ENCODE measurements at places on chromosomes 6 and 20.
A peak's percentile ranks its signal among the peaks of the same experiment; 100 is the strongest.

DNA sequence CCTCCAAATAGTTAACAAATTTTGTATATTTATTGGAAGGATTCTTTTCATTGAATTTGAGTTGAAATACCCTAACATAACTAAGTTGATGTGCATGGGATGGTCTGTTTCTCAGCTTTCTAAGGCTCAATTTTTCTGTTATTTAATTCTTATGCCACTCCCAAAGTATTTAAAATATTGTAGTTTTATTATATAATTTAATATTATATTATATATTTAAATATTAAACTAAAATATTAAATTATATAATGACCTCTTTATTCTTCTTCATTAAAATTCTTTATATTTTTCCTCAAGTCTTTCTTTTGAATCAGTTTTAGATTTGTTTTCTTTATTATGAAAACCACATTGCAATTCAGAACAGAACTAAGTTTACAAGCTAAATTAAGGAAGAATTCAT is 194.7 kb downstream of the TFAP2B start:
- DNase-seq: no peak

DNA sequence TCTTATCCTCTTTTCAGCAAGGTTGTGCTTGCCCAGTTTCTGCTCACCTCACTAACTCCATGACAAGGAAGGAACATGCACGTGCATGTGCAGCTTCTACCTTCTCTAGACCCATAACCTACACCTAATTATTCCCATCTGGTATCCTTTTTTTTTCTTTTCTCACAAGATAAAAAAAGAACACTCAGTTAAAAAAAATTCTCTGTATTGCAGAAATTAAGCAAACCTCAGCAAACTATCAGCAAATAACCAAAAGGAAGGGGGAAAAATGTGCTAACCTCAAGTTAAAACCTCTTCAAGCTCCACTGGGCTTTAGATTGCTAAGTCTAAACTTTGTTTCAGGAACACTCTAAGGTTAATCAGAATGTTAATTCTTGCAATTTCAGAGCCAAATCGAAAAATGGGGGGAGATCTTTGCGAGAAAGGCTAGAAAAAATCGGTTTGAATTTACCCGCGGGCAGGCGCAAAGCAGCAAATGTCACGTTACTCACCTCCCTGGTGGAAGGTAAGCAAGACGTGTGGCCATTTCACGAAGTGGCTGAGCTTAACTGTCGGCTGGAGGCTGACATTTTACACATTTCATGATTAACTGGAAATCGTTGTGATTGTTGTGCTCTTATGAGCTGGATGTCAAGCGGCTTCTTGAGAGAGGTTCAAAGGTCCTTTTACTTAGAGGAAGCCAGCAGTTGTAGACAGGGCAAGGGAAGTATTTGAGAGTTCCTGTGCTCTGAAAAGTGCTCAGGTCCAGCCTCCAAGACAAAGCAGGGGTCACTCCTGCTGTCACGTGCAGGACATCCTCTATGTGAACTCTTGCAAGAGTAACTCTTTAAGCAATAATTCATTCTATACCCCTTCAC is 19.1 kb downstream of the TFAP2B start:
- no peak for DNase-seq

DNA sequence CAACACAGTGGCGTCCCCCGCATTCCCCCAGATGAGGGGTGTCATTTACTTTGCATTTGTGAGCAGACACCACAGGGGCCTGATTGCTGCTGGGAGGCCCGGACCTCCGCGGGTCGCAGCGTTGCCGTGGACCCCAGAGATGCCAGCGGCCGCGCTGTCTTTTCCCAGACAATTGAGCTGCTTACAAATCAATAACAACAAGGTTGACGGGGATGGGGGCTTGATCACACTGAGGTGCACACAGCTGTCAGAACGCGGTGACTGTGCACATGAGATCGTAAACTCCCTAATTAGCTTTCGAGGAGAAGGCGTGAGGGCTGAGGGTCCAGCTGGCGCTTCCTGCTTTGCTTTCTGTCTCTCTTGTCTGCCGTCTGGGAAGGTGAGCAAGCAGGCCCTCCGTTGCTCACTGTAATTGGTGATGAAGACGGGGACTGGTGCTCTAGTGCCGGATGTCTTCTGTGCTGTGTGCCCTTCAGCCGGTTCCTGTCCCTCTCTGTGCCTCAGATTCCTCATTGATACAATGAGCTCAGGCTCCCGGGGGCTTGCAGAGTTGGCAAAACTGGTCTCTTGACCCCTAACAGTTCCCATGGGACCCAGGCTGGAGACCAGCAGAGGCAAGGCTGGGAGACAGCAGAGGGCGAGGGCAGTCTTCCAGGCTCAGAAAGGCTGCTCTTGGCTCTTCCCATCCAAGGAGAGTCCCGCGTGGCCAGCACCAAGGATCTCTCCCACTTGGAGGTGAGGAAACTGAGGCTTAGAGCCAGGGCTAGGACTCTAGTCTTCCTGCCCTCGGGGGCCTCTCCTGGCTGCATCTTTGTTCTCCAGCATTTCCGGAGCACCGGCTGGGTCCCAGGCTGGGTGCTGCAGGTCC is 126.0 kb upstream of the PMEPA1 start:
- no peak for DNase-seq

- DNase-seq: peak; percentile 28
Measured at GRCh38 chr6:138815797-138816528, 20.1 kb downstream of the ECT2L start.

GRCh38 chr6:6559994-6560570 is 28.4 kb upstream of the LY86 start:
- DNase-seq: no peak

- no peak for DNase-seq
Measured at GRCh38 chr6:97025088-97025487, 100.6 kb downstream of the KLHL32 start.

DNA sequence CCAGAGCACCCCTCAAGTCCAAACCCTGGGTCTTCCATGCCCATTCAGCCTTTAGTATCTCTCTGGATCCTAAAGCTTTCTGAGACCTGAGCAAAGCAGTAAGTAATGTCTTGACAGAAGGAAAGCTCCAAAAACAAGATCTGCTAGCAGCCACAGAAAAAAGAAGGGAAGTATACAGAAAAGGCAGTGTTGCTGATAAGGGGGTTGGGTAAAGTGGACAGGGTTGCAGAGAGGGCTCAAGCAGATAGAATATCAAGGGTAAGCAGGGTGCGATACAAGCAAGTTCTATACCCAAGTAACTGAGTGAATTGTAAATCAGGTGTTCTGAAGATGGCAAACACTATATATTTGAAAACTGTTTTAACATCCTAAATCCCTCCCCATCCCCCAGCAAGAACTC is 113.4 kb upstream of the CARMIL1 start:
- no peak for DNase-seq

DNA sequence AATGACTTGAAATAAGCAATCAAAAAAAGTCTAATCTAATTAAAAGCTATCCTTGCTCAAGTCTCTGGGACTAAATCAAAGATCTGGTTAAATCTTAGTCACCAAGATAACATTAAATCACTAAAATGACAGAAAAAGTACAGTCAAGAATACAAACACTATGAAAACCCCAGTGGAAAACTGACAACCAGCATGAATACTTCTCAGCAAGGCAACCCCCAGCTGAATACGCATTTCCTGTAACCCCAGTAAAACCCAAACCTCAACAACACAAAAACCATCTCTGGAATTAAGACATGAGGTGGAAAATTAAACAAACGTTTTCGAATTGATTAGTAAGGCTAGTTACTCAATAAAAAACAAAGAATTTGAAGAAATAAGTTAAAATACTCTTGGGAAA is 23.7 kb upstream of the ZC3H12D start:
- DNase-seq: peak; percentile 86

DNA sequence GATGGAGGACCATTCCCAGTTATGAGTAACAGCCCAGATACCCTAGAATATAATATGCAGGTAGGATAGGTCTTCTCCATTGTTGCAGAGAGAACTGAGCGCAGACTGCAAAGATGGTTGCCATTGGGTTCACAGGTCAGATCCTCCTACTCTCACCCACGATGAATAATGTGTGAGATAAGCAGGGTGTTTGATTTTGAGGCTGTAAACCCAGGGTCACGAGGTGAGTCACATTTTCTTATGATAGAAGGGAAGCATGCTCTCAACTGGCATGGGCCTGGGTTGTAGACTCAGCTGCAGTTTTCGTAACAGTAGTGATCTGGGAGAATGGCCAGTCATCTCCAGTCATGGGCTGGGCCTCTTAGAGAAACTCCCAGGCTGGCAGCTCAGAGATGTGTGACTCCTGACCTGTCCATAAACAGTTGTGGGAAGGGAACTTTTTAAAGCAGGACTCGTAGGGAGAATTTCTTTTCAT is 74.2 kb downstream of the CD164 start:
- no peak for DNase-seq

DNA sequence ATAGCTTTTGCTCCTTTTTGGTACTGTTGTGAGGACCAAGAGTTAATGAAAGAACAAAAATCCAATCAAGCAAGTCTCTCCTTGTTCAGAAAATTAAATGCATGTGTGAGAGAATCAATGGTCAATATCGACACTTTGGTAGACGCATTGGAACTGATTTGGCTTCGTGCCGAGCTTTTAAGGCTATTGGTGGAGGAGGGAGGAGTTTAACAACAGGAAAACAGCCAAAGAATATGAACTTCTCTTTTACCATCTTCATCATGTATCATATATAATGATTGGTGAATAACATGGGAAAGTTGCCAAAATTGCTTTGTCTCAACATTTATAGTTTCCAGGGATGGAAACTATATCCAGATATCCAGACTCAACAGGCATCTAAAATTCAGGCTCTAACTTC is 266.5 kb upstream of the CITED2 start:
- no peak for DNase-seq

DNA sequence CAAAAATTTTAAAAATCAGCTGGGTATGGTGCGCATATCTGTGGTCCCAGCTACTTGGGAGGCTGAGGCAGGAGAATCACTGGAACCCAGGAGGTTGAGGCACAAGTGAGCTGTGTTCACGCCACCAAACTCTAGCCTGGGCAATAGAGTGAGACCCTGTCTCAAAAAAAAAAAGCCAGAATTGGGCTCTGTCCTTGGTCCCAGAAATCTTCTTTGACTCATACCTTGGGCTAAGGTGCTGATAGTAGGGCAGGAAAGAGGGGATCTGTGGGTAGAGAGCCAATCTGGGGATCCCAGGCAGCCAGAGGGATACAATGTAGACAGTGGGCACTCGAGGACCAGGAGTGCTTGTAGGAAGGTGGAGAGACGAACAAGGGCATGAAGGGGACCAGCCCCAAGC is 13.3 kb downstream of the ETV7 start:
- no peak for DNase-seq

- peak; percentile 74 for DNase-seq
Measured at GRCh38 chr6:26251354-26252076, 113.5 kb upstream of the BTN3A2 start.

GRCh38 chr6:165630544-165630953 is 32.5 kb downstream of the PDE10A start:
- DNase-seq: no peak

DNA sequence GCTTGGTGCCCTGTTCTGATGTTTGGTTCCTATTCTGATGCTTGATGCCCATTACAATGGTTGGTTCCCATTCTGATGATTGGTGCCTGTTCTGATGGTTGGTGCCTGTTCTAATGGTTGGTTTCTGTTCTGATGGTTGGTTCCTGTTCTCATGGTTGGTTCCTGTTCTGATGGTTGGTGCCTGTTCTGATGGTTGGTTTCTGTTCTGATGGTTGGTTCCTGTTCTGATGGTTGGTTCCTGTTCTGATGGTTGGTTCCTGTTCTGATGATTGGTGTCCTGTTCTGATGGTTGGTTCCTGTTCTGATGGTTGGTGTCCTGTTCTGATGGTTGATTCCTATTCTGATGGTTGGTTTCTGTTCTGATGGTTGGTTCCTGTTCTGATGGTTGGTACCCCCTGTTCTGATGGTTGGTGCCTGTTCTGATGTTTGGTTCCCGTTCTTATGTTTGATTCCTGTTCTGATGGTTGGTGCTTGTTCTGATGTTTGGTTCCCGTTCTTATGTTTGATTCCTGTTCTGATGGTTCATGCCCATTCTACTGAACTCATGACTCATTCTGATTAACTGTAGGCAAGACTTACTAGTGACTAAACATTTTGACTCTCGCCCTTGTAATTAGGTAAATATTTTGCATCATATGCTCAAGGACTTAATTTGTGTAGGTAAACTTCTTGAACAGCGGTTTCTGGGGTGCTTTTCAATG is 146.2 kb downstream of the DLL1 start:
- DNase-seq: no peak

DNA sequence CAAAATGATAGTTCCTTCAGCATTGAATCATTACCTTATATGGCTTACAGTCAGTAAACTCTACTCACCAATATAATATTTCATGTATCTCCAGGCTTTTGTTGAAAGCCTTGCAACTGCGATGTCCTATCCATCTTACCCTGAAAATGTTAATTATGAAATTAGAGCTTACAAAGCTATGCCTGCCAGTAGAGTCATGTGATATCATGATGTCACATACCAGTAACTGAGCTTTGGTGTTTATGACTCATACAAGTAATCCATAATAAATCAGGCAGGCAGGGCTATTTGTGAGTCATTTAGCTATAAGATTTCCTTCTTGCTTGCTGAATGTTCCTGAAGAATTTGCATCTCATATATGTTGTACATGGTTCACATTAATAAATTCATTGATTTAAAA is 44.9 kb upstream of the FAM83B start:
- no peak for DNase-seq

GRCh38 chr6:53481323-53481722 is 63.6 kb downstream of the GCLC start:
- no peak for DNase-seq

DNA sequence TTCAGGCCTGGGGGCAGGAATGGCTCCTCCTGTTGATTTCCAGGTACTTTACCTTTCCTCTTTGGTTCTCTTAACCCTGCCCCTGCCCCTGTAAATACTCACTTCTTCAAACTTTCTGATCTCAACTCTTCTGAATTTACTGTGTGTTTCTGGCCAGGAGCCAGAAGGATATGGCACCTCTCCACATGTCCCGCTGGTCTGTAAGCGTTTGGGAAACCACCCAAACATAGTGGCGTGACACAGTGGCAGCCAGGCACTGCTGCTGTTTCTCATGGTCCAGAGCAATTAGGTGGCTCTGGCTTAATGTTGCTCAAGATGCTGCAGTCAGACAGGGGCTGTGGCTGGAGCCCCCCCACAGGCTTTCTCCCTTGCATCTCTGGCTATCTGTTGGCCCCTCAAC is 374.5 kb downstream of the RNGTT start:
- DNase-seq: no peak

DNA sequence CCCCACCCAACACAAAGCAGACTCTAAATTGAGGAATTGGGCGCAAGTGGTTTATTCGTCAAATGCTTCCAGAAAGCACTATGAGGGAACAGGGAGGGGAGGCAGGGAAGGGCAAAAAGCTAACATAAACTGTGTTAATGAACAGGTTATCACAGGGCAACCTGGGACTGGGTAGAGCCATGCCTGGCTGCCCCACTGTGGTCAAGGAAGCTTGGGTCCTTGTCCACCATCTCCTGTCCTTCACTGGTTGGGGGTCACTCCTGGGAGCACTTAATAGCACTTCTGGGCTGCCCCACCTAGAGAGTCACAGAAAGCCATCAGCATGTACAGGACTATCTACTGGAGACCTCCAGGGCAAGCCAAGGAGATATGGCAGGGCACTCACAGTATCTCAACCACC is 102.3 kb downstream of the LINC00237 start:
- no peak for DNase-seq

- DNase-seq: no peak
Measured at GRCh38 chr6:7479801-7480266, 61.6 kb upstream of the DSP start.

GRCh38 chr20:347317-347639 is 367 bp downstream of the NRSN2 start:
- DNase-seq: no peak

GRCh38 chr6:46325561-46326530 is 155.1 kb upstream of the ENPP5 start:
- DNase-seq: peak; percentile 11

Measured in CD4-positive, alpha-beta memory T cell (primary cell).